DMS153 (cell line): ENCODE measurements at places on chromosomes 7 and 10.
A peak's percentile ranks its signal among the peaks of the same experiment; 100 is the strongest.

- DNase-seq: no peak
Observed at GRCh38 chr7:33109758-33110238, 594 bp upstream of the RP9 start.

GRCh38 chr7:3134745-3135144 is 91.1 kb upstream of the CARD11 start:
- DNase-seq: no peak

DNA sequence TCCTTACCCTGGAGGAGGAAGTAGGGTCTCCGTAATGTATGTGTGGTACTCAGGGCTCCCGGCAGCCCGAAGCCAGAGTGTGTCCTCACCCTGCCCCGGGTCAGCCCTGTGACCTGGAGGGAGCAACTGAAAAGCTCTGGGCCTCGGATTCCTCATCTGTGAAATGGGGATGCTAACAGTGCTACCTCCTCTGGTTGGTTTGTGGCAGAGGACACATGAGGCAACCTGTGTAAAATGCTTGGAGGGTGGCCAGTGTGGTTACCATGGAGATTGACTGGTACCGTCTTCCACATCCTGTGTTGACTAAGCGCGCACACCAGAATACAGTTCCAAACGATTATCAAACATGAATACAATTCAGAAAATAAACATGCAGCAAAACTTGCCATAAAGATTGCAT is 163.8 kb upstream of the KLF6 start:
- peak; percentile 37 for DNase-seq

DNA sequence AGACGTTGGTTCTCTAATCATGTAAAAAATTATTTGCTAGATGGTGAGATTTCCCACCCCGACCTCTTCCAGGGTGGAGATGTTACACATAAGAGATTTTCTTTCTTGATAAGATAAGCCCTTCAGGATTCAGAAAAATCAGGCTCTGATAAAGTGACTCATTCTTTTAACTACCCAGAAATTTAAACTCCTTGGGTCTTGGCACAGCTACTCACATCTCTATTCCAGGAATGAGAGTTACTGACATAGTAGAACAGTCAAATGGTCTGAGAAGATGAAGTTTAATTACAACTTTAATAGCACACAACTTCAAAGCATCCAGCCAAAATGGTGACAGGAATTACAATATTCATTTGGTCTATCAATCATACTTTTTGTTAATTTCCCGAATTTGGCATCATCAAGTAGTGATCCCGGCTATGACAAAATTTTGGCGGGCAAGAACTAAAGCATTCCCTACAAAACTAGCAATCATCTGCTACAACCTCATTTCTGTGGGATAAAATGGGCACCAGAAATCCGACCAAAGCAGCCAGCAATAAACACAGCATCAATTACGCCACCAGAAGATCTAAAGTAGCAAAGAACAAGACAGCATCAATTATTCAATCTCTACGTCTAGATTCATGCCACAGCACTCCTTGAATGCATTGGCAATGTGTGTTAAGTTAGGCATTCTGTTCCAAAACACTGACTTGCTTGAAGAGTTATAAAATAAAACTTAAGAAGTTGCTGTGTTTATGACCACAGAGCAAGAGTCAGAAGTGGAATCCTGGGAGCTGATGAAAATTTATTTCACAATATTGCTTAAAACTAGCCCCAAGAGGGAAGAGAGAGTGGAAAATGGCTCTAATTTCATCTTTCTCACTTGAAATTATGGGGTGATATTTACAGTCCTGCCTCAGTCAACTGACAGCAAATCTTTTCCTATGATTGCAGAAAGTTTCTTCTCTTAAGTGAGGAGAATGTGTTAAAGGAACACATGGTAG is 565.7 kb upstream of the ANKRD30A start:
- DNase-seq: no peak

DNA sequence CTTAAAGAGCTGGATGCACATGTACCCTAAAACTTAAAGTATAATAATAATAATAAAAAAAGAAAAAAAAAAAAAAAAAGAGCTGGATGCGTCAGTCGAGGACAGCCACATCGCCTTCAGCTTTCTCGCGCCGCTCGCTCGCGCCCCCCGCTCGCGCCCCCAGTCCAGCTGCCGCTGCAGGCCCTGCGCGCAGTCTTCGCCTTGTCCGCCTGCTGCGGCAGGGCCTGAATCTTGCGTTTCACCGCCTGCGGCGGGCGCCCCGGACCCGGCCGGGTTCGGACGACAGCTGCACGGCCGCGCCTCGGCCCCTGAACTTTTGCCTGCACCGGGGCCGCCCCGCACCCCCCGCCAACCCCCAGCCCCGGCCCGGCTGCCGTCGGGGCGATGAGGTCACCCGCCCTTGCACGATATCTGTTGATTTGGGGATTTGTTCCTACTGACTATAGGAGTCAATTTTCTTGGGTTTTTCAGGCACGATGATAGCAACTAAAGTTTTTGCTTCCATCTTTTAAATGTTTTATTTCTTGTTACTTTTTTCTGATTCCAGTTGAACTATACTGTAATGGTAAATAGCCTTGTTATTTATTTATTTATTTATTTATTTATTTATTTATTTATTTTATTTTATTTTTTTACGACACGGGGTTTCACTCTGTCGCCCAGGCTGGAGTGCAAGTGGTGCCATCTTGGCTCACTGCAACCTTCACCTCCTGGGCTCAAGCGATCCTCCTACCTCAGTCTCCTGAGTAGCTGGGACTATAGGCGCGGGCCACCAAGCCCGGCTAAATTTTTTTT is 33.5 kb upstream of the CPN1 start:
- DNase-seq: no peak

GRCh38 chr7:102944241-102944640 is 31.4 kb downstream of the LRRC17 start:
- no peak for DNase-seq

DNA sequence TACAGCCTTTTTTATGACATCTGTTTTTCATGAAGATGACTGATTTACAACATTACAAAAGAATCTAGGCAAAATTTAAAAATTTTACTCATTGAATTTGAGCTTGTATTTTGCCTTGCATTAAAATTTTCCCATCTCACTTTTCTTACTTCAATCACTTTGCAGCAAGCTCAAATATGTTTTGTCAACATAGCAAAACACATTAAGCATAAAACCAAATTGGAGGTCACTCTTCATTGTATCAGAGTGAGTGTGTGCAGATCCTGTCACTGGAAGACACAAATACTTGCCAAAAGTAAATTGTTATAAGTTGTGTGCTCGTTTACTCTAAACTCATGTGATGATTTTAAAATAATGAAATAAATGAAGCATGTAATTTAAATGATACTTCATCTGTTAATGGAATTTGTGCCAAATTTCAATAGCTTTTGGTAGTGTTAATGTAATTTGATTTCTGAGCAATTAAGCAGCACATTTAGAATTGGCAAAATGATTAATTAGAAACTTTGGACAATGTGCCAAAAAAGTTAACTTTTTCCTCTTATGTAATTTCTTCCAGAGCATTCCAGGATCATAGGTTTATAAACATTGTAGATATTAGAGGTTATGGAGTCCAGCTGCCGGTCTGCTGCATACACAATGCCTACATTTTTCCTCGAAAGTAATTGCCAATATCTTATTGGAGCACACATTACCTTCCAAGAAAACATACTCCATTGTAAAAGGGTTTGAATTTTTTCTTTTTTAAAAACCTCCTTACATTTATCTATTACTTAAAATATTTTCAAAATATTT is 1078.2 kb upstream of the LRRTM3 start:
- no peak for DNase-seq

- DNase-seq: no peak
Observed at GRCh38 chr10:6164271-6165095, 38.2 kb upstream of the PFKFB3 start.

- DNase-seq: no peak
Observed at GRCh38 chr7:157710396-157710795, 373.6 kb downstream of the DNAJB6 start.

DNA sequence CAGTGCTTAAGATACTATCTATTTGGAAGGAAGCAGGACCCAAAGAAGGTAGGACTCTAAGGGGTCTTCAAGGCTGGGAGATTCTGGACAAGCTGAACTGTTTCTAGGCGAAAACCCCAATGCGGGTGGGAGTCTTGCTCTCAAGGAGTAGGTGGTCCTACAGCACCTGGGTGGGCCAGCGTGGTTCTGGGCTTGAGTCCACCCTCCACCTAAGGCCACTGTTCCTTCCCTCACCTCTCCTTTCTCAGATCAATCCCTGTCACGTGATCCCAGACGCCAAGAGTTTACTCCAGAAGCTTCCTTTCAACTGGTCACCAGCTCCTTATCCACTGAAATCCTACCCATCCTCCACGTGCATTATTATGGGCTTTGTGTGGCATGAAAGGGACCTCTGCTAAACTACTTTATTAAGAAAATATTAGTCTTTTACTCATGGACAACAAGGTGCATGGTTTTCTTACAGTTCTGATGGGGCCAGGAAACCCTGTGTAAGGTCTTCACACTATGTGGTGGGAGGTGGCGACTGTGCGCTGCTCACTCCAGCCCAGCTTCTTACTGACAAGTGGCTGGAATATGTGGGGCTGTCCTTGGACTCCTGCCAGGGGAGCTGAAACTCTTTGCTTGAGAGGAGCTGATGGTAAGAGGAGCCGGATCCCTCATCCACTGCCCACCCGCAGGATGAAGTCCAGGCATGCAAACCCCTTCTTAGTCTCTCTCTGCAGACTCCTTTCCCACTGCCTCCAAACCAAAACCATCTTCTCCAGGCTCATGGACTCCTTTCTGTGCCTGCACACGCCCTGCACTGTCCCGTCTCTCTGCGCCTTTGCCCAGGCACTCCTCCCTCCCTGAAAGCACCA is 1.6 kb downstream of the ZNF746 start:
- DNase-seq: no peak

DNA sequence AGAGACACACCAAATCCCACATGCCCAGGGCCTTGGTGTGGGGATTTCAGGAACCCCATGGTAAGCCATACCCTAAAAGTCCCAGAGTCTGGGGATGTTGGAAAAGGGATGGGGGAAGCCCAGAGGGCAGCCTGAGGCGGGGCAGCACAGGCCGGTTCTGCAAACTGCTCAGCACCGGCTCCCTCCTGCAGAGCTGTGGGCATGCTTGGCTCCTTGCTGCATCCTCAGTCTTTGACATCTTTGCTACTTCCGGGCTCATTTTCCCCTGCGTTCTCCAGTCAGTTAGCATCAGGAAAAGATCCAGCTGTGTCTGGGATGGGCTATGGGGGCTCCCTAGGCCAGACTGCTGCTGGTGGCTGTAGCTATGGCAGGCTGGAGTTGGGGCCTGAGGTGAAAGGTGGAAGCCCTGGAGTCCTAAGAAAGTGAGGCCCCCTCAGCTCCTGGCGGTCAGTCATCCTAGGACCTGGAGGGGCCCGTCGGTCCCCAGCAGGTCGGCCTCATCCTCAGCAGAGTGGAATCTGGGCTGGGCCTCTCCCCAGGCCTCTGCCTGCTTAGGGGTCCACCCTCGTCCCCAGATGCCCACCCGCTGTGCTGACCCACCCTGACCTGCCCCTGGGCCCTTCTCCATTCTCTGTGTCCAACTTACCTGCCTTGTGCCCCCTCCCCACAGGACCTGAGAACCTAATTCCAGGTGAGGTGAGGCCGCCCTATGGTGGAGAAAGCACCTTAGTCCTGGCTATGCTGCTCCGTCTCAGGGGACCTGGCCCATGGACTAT is 9.3 kb downstream of the TBATA start:
- no peak for DNase-seq

GRCh38 chr10:79105150-79105739 is 36.5 kb downstream of the ZMIZ1 start:
- DNase-seq: no peak

DNA sequence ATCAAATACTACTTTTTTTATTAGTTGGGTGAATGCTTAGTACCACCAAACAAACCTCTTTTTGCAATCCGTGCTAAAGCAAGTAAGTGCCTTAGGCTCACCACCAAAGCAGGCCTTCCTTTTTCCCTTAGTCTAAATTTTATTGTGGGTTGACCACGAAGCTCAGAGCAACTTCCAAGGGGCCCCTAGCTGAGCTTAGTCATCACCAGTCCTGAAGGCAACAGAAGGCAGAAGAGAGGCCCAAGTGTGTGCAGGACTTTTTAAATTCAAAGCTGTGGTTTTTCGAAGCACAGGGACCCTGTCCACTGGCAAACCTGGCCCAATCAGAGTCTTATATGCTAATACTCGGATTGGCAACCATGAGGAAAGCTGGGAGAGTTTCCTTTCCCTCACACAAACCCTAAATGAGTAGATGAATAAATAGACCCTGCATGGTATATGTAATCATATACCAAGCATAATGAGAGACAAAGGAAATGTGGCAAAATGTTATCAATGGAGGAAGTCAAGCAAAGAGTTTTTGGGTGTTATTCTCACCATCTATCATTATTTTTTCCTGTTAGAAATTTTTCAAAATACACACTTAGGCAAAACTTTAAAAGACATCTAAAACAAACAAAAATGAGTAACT is 453.2 kb upstream of the GALNT17 start:
- DNase-seq: no peak

DNA sequence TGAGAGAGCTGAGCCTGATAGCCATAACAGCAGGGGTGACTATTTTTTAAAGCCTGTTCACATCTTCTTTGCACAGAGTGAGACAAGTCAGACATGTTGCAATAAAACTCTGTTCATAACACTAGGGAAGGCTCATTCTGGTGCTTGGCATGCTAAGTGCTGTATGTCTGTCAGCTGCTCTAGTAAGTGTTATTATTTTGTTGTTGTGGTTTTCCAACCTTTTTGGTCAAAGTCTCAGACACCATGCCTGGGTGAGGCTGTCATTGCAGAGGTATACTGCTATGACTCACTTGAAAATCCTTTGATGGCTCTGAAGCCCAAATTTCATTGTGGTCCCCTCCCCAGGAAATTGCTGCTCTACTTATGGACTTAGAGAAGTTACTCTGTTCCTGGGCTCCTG is 129.7 kb downstream of the ADRA2A start:
- DNase-seq: no peak

- DNase-seq: no peak
Observed at GRCh38 chr10:69075431-69075830, 12.5 kb upstream of the SRGN start.

GRCh38 chr10:29542723-29543122 is 92.0 kb downstream of the SVIL start:
- no peak for DNase-seq

- peak; percentile 60 for DNase-seq
Observed at GRCh38 chr10:21497177-21497807, 28.2 kb downstream of the SKIDA1 start.

DNA sequence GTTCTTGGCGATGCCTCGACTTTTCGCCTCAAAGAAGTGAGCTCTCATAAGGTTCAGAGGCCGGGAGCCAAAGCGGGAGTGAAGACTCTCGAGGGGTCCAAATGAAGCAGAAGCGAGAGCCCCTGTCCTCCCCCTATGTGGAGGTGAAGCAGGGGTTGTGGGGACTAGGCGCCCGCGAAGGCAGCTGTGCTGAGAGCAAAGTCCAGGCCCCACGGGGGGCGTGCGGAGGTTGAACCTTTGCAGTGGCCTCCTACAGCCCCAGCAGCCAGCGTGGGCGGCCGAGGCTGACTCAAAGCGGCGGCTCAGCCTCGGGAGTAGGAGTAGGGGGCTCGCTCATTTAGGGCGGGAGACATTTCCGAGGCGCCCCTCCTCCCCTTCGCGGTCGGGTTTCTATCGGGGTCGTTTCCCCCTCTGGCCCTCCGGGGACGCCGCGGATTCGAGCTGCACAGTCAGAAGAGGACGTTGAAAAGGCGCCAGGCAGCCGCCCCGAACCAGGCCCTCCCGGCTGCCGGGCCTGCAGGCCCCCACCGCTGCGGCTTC is 553 bp upstream of the ADD3 start:
- DNase-seq: no peak
